ENCODE measurements at places on chromosomes 13 and 19. TPM values are rescaled to one million over a fixed set of nuclear protein-coding genes. Genes with fewer than 3 reads are reported as not detected.

- no peaks in the 10 kb centered on the region for H3K27me3 ChIP-seq
- H3K36me3 ChIP-seq, result no peaks in the 10 kb centered on the region
- peaks cover 15% of the 10 kb centered on the region for H3K4me1 ChIP-seq
- no peak overlapping the region for H3K4me3 ChIP-seq
- no peak for DNase-seq
Observed at GRCh38 chr19:40416918-40417642, 3.9 kb upstream of the PRX start.

DNA sequence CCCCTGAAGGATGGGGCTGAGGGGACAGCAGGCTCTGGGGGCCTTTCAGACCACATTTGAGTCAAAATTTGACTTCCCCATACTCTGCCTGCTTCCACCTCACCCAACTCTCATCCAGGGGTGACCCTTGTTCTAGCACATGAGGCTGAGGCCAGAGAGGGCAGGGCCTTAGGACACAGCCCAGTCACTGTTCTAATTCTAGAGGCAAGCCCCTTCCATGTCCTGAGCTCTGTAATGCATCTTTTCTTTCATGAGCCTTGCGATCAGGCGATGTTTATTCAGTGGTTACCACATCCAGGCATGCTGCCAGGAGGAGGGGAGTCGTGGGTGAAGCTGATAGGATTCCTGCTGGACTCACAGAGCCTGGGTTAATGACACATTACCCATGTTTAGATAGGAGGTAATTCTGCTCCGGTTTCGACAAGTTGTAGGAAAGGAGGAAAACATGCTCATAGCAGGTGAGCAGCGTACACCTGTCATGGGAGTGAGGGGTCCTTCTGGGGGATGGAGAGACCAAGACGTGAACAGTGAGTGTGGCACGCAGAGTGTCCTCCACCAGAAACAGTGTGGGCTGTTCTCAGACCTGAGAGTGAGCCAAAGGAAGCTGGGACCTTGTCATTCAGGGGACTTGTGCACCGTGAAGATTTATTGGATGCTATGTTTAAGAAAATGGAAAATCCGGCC is 9.3 kb downstream of the RPS9 start:
- no peak overlapping the region for H3K27ac ChIP-seq
- no peak for DNase-seq
- H3K36me3 ChIP-seq, result no peaks in the 10 kb centered on the region
- H3K4me3 ChIP-seq, result no peak overlapping the region
- peaks cover 50% of the 10 kb centered on the region for H3K4me1 ChIP-seq

GRCh38 chr19:16896146-16897028 is 7.6 kb downstream of the F2RL3 start:
- no peak overlapping the region for H3K27ac ChIP-seq
- peak overlapping the region; percentile 49 for H3K4me3 ChIP-seq
- H3K36me3 ChIP-seq, result no peaks in the 10 kb centered on the region
- peak; percentile 49 for DNase-seq
- peaks cover 59% of the 10 kb centered on the region for H3K4me1 ChIP-seq

DNA sequence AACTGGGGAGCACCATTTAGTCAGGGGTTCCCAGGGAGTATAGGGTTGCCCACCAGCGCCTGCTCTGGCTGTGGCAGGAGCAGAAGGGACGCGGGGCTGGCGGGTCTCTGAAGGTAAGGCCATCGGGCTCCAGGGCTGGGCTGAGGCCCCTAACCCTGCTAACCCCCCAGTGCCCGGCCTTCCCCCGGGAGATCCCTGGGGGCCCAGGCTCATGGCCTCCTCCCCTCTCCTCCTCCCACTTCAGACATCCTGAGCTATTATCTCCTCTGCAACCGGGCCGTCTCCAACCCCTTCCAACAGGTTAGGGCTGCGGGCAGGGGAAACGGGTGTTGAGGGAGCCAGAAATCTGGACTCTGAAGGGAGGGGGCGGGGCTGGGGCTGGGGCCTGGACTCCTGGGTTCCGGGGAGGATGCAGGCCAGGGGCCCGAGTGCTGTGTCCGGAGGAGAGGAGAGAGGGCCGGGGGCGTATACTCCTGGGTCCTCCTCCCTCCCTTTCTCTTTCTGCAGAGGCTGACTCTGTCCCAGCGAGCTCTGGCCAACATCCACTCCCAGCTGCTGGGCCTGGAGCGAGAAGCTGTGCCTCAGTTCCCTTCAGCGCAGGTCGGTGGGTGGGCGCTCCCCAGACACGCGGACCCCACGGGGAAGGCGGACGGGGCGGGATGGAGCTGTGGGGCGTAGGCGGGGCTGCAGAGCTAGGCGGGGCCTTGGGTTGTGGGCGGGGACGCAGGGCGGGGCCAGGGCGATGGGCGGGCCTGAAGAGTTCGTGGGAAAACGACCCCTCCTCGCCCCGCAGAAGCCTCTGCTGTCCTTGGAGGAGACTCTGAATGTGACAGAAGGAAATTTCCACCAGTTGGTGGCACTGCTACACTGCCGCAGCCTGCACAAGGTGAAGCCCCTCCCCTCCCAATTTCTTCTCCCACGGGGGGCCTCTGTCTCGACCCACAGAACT is 15.3 kb downstream of the TTYH1 start:
- H3K4me1 ChIP-seq, result peaks cover 14% of the 10 kb centered on the region
- no peaks in the 10 kb centered on the region for H3K36me3 ChIP-seq
- H3K27me3 ChIP-seq, result peaks cover 20% of the 10 kb centered on the region

The C19orf67 gene
- not detected for total RNA-seq

The NFILZ gene
- total RNA-seq, result not detected

The PPP1R12C gene
- total RNA-seq, result 179 TPM

- H3K27me3 ChIP-seq, result peaks cover 9% of the 10 kb centered on the region
- no peaks in the 10 kb centered on the region for H3K4me1 ChIP-seq
- H3K36me3 ChIP-seq, result no peaks in the 10 kb centered on the region
- H3K27ac ChIP-seq, result no peak overlapping the region
- H3K4me3 ChIP-seq, result no peak overlapping the region
- DNase-seq, result no peak
Observed at GRCh38 chr19:23972161-23972560, 57.5 kb downstream of the ZNF726 start.

- peaks cover 16% of the 10 kb centered on the region for H3K4me1 ChIP-seq
- H3K36me3 ChIP-seq, result no peaks in the 10 kb centered on the region
- no peaks in the 10 kb centered on the region for H3K27me3 ChIP-seq
- no peak overlapping the region for H3K4me3 ChIP-seq
- H3K27ac ChIP-seq, result no peak overlapping the region
Observed at GRCh38 chr13:74555276-74555625, 421.0 kb upstream of the KLF12 start.

DNA sequence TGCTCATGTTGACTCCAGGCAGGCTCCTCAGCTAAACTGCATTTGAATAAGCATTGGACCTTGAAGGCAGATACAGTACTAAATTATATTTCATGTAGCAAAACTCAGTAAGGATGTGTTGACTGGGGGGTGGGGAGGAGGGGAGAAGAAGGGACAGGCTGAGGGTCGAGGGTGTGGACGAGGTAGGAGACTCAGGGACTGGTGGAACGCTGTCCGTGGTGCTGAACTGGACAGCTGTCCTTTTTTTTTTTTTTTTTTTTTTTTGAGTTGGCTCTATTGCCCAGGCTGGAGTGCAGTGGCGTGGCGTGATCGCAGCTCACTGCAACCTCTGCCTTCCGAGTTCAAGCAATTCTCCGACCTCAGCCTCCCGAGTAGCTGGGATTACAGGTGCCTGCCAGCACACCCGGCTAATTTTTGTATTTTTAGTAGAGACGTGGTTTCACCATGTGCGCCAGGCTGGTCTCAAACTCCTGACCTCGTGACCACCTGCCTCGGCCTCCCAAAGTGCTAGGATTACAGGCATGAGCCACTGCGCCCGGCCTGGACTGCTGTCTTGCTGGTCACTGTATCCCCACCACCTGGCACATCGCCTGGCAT is 33.2 kb upstream of the CASP14 start:
- no peaks in the 10 kb centered on the region for H3K36me3 ChIP-seq
- no peak for DNase-seq
- H3K27me3 ChIP-seq, result no peaks in the 10 kb centered on the region

DNA sequence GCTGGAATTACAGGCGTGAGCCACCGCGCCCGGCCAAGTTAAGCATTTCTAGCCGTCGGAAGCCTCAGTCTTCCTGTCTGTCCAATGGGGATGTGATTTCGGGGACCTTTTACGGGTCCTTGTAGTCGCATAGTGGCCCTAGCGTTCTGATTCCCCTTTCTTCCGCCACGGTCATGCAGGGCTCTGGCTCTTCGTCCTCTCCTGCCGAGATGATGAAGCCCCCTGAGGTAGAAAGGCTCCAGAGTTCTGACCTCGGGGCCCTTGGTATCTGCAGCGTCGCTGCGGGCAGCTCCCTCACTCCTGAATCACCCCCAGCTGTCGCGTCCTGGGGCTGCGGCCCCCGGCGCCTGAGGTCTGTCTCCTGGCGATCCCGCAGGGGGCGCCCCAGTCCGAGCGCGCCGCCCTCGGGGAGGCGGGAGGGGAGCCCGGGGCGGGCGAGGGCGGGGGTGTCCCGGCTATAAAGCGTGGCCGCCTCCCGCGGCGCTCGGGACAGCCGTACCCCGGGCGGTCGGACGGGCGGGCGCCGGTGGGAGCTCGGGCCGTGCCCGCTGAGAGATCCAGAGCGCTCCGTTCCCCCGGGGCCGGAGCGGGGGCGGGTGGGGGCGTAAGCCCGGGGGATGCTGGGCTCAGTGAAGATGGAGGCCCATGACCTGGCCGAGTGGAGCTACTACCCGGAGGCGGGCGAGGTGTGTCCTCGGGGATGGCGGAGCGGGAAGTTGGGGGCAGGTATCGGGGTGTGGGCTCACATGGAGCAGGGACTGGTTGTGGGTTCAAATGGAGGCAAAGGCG is at the start of gene FOXA3:
TSS of gene FOXA3 (plus strand) at position 487 of the 789 bp plus-strand sequence. CDS start at position 618, 131 bp downstream.
- H3K4me1 ChIP-seq, result peaks cover 27% of the 10 kb centered on the region
- peak within 1 kb of the TSS; percentile 81 for H3K4me3 ChIP-seq
- no peaks in the 10 kb centered on the region for H3K27me3 ChIP-seq
- H3K36me3 ChIP-seq, result peaks cover 13% of the 10 kb centered on the region
- peak; percentile 70 for DNase-seq
- peak within 1 kb of the TSS; percentile 95 for H3K27ac ChIP-seq

DNA sequence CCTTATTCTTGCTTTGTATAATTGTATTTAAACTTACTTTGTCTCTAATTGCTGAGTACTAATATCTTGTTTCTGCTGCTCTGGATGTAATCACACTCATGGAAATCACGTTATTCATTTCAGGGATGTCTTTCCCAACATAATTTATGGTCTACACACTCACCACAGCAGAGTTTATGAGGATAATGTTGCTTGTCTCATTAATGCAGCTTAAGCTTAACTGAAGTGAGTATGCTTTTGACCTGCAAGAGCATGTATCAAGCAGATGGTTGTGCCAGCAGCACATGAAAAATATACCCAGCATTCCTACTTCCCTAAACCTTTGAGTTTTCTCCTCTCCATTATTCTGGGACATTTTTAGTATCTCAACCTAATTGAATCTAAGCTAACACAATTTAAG is 1080.9 kb downstream of the SLITRK5 start:
- H3K27ac ChIP-seq, result no peak overlapping the region
- no peak for DNase-seq
- H3K36me3 ChIP-seq, result no peaks in the 10 kb centered on the region
- H3K4me1 ChIP-seq, result no peaks in the 10 kb centered on the region

- H3K4me1 ChIP-seq, result no peaks in the 10 kb centered on the region
- H3K4me3 ChIP-seq, result no peak overlapping the region
- peaks cover 2% of the 10 kb centered on the region for H3K36me3 ChIP-seq
- DNase-seq, result no peak
Observed at GRCh38 chr13:21429211-21429610, 29.9 kb downstream of the ZDHHC20 start.

GRCh38 chr13:27500806-27501534 is 50.6 kb upstream of the MTIF3 start:
- no peak for DNase-seq
- H3K27ac ChIP-seq, result no peak overlapping the region
- H3K27me3 ChIP-seq, result no peaks in the 10 kb centered on the region
- no peak overlapping the region for H3K4me3 ChIP-seq
- no peaks in the 10 kb centered on the region for H3K36me3 ChIP-seq

DNA sequence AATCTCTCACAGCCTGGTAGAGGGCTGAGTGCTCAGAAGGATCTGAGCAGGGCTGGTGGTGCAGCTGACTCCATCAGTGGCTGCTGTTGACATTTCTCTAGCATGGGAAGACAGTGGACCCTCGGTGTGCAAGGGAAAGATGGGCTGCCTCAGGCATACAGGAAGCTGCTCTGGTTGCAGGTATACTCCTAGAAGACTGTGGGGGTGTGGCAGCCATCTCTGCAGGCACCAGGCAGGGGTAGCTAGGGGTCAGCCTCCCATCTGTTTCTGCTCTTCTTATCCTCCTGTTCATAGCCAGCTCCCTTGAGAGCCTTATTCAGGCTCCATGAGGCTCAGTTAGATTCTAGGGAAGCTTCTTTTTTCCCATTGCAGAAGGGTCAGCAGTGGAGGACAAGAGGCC is 475.5 kb downstream of the TSHZ3 start:
- DNase-seq, result no peak
- H3K27me3 ChIP-seq, result no peaks in the 10 kb centered on the region
- H3K27ac ChIP-seq, result no peak overlapping the region
- no peaks in the 10 kb centered on the region for H3K36me3 ChIP-seq
- no peaks in the 10 kb centered on the region for H3K4me1 ChIP-seq

Measured in B cell (primary cell).